ENCODE measurements at places on chromosomes 2 and 18.
A peak's percentile ranks its signal among the peaks of the same experiment; 100 is the strongest.

GRCh38 chr2:175203621-175204496 is 22.3 kb upstream of the ATP5MC3 start:
- DNase-seq: peak; percentile 52

GRCh38 chr18:75167759-75168618 is 41.0 kb downstream of the PTGR3 start:
- DNase-seq: no peak

DNA sequence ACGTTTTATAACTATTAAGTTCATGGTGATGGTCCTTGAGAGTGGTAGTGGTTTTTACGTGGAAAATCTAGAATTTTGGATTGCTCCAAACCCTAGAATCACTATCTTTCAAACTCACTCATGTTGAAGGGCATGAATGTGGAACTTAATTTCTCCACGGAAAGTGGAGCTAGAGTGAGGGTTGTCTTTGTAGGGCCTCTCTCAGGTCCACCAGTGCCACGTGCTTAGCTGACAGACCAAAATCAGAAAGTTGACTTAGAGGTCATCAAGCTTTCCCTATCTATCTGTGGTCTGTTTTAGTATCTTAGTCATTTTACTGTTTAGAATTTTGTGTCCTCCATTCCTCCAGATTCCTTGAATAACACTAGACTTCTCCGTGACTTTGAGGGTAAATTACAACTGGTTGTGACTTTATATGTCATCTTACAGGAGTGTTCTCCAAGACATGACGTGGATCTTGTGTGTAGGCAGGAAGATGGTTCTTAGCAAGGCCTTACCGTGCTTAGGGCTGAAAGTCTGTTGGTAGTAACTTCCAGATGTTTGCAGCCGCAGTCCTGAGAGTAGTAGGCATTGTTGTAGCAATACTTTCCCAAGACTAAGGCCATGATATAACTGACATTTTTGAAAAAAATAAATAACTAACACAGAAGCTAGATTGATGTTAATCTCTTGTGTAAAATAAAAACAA is 26.8 kb downstream of the DIS3L2 start:
- DNase-seq: no peak

GRCh38 chr2:138514173-138514572 is 12.6 kb downstream of the SPOPL start:
- DNase-seq: no peak

DNA sequence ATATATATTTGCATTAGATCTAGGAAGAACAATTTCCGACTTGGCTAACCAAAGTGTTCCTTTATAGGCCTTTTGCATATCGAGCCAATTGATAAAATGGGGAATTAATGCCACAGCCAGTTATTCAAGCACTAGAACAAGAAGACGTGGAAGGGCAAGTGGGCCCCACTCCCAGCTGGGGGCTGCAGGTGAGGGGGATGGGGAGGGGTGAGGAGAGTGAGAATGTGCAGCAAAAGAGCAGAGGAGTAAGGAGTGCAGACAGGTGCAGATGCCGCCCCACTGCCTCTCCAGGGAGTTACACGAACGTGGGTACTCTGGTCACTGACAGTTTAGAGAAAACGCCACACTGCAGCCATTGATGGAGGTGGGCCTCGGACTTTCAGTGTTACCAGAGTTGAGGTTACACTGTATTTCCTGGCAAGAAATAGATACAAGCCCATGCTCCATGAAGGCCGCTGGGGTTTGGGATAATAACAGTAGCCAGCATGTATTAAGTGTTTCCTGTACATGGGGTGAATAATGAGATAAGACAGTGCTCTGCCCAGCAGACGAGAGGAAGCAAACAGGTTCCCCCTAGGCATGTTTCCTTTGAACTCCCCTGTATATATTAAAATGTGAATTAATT is 40.9 kb downstream of the GORASP2 start:
- DNase-seq: no peak

DNA sequence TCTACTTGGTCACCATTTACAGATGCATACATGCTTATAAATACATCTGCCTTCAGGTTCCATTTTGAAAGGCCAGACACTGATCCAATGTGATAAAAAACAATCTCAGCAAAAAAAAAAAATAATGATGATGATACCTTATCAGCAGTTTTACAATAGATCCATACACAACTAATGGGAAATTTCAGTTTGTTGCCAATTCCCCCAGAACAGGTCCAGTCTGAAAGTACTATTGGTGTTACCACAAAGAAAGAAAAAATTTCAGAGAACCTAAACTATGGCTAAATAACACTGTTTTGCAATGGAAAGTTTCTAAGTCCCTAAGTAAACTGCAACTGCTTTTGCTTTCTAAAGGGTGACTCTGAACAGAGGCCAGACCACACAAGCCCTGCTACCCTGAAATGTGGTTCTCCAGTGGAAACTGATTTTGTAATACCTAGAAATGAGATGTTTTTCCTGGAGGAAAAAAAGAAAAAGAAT is 54.1 kb downstream of the LPIN2 start:
- DNase-seq: no peak

DNA sequence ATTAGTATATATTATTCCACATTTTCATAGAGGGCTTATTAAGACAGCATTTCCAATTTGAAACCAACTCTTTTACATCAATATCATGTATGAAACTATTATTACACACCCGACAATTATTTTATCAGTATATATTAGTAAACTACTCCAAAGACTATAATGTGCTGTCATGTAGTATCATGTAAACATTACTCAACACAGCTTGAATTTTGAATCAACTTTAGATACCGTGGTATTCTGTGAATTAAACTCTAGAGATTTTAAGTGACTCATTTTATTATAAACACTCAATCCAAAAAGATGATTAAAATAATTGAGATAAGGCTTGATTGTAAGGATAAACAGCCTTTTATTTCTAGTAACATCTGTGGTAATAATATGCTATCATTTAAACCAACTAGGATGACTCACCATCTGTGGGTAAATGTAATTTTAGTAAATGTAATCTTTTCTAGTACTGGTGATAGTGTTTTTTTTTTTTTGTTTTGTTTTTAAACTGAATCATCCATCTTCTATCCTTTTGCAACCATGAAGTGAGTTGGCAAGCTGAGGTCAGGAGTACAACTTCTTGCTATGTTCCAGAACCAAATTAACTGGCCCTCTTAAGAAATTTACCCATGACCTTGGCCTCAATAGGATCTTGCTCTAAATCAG is 144.3 kb upstream of the SMAD7 start:
- no peak for DNase-seq

- DNase-seq: no peak
These were observed 2148.4 kb upstream of the CELF4 start for GRCh38 chr18:39713961-39714360.

DNA sequence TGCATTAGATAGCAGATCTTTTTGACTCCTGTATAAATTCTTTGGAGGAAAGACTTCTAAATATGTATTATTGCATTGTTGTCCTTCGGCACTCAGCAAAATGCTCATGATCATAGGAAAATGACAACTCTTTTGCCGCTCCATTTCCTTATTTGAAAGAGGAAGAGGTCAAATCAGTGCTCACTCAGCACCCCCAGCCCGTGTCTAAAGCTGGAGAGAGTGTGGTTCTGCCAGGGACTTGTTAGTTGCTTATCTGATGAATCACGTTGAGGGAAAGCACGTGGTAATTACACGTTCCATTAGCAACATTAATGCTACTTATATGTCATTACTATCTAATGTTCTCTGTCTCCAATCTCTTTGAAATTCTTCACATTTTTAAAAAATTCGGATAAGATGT is 46.0 kb upstream of the MBP start:
- DNase-seq: no peak

- no peak for DNase-seq
These were observed 207.9 kb upstream of the NT5C1B start for GRCh38 chr2:18797133-18797845.

DNA sequence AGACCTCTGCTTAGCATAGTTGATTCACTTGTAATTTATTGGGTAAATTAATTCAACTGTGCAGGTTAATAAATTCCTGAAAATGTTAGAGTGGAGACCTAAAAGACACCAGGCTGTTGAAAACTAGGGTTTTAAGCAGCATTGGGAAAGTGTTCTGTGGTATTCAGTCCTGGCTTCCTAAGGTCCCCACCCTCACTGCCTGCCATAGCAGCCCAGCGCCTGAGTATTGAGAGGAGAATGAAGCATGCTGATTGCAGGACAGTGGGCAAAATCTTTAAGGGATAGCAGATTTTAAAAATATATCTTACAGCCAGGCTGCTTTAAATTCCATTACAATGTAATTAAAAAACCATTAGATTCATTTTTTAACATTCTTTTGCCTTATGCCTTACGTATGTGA is 20.6 kb downstream of the MEIS1 start:
- no peak for DNase-seq

- no peak for DNase-seq
These were observed 67.5 kb upstream of the SCG2 start for GRCh38 chr2:223669453-223670225.

GRCh38 chr18:48607056-48607984 is 68.5 kb downstream of the CTIF start:
- DNase-seq: no peak

DNA sequence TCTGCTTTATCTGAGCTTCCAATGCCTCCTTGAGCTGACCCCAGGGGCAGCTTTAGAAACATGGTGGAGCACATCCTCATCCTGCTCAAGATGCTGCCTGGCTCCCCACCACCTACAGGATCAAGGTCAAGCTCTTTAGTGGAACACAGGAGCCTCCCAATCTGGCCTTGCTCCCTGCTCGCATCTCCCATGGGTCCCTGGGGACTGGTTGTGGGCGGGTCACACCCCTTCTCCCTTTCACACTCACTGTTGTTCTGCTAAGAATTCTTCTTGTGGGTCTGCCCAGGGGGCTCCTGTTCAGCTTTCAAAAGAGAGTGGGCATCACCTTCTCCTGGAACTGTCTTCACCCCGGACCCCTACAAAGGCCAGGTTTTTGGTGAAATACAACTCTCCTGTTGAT is 8.4 kb upstream of the NT5DC4 start:
- no peak for DNase-seq

DNA sequence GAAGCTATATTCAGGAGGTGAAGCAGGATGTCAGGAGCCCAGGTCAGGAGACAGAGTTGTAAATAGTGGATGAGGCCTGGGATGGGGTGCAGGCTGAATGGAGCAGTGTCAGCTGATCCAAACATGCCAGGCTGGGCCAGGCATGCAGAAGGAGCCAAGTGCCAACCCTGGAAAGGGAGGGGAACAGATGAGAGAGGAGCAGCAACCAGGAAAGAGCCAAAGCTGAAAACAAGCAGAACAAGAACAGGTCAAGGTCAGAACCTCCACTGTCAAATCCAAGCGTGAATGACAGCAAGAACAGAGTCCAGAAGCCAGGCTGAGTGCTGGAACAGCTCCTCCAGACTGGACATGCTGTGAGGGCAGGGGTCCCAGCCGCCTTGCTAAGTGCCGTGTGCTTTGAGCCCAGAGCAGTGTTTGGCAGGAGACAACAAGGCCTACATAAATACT is 49.2 kb upstream of the PPP1CB start:
- DNase-seq: no peak

DNA sequence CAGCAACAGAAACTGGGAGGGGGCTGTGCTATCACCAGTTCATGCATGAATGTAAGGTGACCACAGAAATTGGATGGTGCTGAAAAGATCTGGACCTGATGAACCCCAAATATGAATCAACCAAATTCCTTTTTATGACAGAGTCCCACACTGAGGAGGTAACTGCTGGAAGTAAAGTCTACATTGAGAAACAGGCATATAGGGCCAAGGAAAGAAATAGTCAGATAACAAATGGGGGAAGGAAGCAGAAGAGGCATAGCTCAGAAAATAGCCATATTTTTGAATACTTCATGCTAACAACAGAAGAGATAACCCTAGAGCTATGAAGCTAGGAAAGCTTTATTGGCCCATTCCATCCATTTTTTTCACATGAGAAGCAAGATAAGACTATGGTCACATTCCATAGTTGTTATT is 25.8 kb downstream of the ZC3H6 start:
- DNase-seq: no peak

DNA sequence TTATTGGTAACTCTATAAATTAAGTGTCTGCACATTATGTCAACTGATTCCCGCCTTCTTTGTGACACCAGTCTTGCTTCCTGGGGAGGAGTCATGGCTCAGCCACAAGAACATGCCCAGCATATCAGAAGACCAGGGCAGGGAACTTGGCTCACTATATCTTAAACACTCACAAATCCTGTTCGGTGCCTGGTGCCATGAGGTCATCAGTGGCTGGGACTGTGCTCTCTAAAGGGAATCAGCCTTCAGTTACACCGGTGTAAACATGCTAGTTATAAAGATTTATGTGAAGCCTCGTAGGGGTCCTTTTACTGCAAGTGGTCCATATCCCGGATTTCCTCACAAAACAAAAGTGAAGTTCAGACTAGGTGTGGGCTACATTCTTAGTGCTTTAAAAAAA is 73.1 kb upstream of the ZNF521 start:
- DNase-seq: no peak

DNA sequence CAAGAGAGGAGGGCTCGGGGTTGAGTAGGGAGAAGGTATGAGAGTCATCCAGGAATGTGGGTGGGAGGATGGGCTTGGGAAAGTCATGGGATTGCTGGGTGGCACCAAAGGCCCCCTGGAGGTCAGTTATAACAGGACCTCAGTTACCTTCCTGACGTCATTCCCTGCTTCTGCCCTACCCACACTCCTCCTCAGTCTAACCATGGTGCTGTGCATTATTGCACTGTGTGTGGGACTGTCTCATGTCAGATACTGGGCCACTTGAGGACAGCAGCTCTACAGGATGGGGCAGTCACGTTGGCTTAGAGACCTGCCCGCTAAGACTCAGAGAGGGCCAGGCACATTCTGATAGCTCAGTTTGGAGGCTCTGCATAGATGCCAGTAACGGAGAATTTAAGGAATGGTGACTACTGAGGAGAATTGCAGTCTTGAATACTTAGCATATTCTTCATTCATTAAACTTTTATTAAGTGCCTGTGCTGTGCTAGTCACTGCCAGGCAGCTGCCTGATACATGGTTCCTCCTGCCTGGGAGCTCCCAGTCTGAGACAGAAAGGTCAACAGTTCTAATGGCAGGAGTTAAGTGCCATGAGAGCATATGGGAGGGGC is 90.5 kb downstream of the LAMA3 start:
- DNase-seq: no peak

DNA sequence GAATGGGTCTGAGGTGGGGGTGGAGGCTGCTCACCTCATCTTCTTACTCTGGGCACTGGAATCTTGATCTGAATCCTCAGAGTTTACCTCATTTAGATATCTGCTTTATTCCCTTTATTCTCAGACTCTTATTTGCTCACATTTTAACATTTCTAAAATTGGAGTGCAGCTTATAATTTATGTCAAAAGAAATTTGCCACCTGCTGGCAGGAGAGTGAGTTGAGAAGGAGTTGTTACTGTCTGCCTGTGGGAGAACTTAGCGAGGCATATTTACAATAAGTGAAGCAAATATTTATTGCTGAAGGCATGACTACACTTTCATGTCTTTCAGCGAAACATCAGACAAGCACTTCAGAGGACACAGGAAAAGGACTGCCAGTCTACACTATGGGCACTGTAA is 16.4 kb upstream of the KIAA2012 start:
- no peak for DNase-seq

Measured in activated naive CD4-positive, alpha-beta T cell treated with anti-CD3 and anti-CD28 coated beads, Interleukin-2, amount 50 U/mL, for 72 hours (primary cell).